NCI-H446 (cell line): ENCODE measurements at places on chromosomes 3 and 15.
A peak's percentile ranks its signal among the peaks of the same experiment; 100 is the strongest.

DNA sequence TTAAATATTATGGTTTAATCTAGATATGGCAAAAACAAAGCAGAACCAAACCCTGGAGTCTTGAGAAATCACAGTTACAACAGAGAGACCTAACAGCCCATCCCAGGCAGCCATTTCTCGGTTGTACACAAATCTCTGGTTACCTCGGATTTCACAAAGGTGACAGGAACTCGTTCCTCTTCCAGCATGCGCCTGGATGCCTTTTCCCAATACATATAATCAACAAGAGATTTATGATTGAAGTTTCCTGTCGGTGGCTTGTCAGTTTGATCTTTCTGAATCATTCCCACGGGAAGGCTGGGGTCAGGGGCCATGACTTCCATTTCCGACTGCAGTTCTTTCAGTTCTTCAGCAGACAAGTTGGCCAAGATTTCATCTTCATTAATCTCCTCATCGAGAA is 445 bp downstream of the LMOD3 start:
- no peak for DNase-seq

DNA sequence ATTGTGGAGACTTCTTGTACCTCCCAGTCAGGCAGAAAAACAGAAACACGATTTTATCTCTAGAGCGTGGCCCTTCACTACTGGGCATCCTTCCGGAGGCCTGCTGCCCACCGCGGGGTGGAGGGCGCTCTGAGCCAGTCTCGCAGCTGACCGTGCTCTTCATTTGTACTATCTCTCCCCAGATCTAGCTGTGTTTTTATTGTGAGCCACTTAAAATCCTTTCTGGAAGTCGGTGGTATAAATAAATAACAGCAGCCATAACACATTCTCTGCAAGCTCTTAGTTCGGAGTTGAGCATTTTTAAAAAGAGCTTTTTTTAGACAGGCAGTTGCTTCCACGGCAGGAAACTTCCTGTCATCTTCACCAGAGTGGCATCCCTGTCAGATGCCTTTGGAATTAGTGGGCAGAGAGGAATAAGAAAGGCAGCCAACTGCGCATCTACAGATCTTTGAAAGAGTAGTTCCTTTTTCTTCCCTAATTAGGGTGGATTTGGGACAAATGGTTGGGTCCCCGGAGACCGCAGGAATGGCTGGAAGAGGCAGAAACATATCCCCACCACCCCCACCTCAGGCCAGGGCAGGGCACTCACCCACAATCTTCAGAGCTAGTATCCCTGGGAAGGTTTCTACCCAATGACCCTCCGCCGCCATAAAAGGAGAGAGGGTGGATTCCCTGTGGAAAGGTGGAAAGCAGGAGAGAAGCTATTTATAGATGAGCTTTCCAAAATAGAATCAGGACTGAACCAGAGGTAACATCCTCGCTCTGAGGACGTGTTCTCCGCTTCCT is 91.1 kb downstream of the TOP2B start:
- no peak for DNase-seq

DNA sequence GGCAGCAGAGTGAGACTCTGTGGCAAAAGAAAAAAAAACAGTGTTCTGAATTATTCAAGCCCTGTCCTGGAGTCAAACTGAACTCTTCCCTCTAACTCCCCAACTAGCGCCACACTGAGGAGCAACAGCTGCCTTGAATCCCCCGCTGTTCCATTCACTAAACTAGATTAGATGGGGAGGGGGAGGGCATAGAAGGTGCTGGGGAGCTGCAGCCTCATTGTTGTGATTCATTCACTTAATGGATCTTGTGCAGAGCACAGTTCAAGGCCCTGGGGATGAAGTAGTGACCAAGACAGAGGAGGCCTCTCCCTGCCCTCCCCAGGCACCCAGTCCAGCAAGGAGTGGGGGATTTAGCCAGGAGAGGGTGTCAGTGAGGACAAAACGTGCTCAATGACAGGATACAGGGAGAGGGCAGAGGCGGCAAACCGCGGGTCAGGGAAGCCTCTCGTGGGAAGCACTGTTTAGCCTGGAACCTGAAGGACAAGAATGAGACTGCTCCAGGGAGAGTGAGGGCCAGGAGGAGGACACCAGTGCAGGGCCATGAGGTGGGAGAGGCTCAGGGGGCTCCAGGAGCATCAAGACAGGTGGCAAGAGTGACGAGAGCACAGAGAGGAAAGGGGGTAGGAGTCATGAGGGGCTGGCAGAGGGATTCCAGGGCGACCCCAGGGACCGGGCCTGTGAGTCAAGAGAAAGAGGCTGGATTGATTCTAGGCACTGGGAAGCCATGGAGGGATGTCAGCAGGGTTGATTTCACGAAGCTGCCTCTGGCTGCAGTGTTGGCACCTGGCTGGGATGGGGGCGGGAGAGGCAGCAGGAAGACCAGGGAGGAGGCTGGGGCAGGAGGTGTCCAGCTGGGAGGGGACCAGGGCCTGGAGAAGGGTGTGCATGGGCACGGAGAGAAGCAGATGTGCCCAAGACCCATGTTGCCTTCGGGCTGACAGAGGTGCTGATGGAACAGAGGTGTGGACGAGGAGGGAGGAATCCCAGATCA is 31.4 kb downstream of the ALS2CL start:
- DNase-seq = no peak

GRCh38 chr15:73226093-73226814 is 142.5 kb downstream of the HCN4 start:
- no peak for DNase-seq

GRCh38 chr3:179450901-179451264 is 387 bp downstream of the GNB4 start:
- peak; percentile 47 for DNase-seq

DNA sequence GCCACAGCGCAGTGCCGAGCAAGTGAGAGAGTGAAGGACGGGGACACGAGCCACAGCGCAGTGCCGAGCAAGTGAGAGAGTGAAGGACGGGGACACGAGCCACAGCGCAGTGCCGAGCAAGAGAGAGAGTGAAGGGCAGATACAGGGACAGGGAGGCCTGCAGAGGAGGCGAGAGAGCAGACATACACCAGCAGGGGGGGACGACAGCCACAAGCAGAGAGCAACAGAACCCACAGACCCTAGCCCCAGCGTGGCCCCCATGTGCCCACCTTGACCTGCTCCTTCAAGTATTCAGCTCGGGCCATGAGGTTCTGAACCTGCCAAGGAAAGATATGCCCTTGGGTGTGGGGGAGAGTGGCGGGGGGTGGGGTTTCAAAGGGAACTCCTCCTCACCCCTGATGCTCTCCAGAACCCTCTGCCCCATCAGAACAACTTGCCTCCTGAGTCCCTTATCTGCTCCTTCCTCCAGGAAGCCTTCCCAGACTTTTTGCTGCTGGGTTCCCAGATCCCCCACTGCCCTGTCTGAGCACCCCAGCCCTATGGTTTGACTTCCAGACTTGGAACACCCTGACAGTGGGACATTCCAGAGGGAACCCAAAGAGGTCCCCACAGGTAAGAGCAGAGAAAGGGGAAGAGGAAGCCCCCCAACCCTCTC is 5.3 kb downstream of the ULK3 start:
- DNase-seq = no peak

DNA sequence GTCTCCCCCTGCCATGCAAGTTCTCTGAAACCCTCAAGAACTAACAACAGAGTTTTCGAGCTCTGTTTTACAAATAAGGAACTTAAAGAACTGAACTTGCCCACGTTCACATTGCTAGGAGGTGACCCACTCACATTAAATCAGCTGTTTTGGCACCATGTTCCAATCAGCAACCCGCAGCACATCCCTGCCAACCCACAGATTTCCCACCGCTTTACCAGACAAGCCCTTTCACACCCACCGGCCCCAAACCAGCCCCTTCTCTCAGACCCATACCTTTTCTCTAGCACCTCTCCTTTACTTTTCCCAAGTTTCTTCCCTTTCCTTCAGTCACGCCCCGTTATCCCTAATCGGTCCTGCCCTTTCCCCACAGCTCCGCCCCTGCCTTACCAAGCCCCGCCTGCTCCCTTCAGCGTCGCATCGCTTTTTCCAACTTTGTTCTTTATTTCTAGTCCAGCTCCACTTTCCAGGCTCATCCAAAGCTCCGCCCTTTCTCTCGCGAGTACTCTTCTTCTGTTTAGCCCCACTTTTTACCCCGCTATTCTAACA is 804 bp upstream of the BRPF1 start:
- peak; percentile 84 for DNase-seq

DNA sequence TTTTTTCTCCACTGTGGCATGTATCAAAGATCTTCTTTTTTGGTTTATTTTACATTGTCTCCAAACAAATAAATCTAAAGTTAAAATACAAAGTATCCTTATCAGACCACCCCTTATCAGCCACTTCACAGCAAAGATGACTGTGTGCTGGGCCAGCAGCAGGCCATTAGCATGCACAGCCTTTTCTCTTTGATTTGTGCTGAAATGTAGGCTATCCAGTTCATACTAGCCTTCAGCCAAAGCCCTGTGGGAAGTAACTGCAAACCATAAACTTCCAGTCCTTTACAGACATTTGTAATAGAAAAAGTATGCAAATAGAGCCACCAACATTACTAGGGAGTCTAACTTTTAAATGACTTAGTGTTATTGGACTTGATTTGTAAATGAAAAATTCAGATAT is 816.3 kb downstream of the FHIT start:
- DNase-seq = no peak

DNA sequence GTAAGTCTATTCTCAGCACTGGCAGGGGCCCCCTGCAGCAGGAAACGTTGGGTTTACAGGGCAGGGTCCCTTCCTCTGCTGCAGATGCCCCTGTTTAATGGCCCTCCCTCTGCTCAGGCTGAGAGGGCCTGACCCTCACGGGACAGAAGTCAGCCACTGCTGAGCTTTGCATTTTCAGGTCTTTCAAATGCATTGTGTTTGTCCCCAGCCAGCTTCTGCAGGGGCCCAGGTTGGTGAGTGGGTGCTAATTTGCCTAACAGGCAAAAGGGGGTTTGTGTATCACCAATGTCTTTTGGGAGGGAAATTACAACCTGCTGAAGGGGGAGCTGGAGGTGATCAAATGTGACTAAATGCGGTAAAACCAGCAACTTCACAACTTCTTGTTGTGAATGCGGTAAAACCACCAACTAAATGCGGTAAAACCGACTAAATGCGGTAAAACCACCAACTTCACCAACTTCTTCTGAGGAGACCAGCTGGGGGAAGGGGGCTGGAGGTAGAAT is 44.8 kb upstream of the UBE2E1 start:
- no peak for DNase-seq

GRCh38 chr3:129207479-129207878 is 23.8 kb upstream of the CNBP start:
- DNase-seq = no peak

GRCh38 chr3:51514210-51514609 is 14.4 kb upstream of the DCAF1 start:
- no peak for DNase-seq

GRCh38 chr3:61172684-61173083 is 78.6 kb downstream of the FHIT start:
- DNase-seq = no peak

DNA sequence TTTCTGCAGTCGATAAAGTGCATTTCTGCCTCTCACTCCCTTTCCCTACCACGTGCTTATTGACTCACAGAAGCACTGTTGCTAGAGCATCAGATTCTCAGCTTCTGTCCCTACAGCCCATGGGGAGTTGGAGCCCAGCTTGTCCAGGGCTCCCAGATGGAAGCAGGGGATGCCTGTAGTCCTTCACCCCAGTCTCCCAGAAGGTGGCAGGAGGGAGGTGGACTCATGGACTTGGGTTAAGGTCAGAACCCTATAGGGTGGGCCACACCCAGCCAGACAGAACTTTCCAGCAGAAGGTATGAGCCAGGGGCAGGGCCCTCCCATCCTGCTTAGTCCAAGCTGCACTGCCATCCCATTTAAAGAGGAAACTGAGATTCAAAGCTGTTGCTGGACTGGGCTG is 33.1 kb upstream of the SEMA3F start:
- no peak for DNase-seq

- DNase-seq = peak; percentile 70
Observed at GRCh38 chr3:192188218-192188835, 539.0 kb downstream of the FGF12 start.

GRCh38 chr3:119597548-119598288 is at the start of gene PLA1A:
Gene PLA1A, plus strand, starts transcription at chr3:119597885. Its CDS starts 29 bp downstream, at chr3:119597914.
- DNase-seq = no peak

- no peak for DNase-seq
Observed at GRCh38 chr3:23623844-23624243, 181.9 kb upstream of the UBE2E1 start.

DNA sequence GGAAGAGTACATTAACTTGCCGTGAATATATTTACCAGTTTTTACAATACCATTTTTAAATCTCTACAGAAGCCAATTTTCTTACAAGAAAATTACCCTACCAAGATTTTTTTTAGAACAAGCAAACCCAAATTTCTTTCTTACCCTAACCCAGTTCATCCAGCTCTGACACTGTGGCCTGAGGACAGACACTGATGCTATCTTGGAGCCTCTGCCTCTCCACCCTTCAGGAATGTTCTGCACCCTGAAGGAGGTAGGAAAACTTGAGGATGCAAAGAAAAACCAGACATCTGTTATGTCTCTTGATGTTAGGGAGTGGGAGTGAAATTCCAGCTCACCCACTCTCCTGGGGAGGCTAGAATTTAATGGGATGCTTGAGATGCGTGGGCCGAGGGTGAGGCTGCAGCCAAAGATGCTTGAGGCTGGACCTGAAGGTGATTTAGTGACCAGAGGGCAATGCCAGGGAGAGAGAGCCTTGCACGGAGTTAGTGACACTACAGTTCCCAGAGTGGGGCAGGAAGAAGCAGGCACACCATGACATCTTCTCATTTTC is 69.9 kb downstream of the LIPC start:
- DNase-seq = no peak

GRCh38 chr3:161939918-161940620 is 443.5 kb downstream of the OTOL1 start:
- no peak for DNase-seq

DNA sequence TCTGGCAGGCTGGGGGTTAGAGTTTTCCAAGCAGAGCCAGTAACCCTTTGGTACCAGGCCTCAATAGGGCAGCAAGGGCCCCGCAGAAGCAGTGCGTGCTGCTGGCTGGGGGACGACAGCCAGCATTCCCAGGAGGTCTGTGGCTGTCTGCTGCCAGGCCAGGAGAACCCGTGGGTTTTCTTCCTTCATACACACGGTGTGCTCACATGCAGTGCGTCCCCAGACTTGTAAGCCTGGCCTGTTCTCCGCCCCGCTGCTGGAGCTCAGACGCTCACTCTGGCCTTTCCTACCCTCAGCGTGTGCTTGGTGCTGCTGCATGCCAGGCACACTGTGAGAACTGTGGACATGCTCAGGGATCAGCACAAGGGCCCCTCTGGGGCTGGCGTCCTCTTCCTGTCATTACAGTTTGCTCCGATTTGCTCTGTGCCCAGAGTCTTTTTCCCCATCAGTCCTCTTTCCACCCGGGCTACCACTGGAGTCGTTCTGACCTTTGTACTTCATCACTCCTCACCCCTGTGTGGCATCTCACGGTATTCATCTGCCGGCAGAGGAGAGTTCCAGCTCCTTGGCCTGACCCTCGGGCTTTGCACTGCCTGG is 149.5 kb downstream of the DNAJB8 start:
- DNase-seq = no peak

DNA sequence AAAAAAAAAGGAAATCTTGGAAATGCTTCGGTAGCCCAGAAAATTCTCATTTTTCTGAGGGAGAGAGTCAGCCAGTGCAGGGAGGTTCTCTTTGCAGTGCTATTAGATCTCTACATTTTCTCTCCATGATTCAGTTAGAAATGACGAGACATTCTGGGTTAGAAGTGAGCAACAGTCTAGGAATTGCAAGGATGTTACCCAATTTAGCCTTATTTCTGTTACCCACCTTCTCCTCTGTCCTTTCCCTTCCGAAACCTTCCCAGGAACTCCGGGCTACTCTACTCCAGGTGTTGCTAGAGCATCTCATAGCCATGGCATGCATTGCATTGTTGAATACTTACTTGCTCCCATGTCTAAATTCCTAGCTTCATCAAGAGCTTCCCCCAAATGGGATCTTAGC is 106.8 kb downstream of the EDEM1 start:
- DNase-seq = no peak

GRCh38 chr15:50260969-50261496 is 4.5 kb downstream of the HDC start:
- no peak for DNase-seq
